ENCODE measurements at places on chromosomes 12 and 14.

GRCh38 chr12:57230381-57231155 lies 1.1 kb downstream of the SHMT2 start:
- peak; percentile 19 for DNase-seq

- no peak for DNase-seq
Observed at GRCh38 chr12:49667325-49668090, 39.7 kb downstream of the FMNL3 start.

DNA sequence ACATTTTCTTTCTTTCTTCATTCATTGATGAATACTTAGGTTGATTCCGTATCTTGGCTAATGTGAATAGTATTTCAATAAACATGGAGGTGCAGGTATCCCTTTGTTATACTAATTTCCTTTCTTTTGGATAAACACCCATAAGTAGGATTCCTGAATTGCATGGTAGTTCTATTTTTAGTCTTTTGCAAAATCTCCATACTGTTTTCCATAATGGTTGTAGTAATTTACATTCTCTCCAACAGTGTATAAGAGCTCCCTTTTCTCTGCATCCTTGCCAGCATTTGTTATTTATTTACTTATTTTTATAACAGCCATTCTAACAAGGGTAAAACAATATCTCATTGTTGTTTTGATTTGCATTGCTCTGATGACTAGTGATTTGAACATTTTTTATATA lies 36.6 kb downstream of the PIK3C2G start:
- DNase-seq, result no peak

GRCh38 chr14:31337331-31337730 lies 83.0 kb downstream of the HEATR5A start:
- no peak for DNase-seq

- peak; percentile 43 for DNase-seq
Observed at GRCh38 chr12:121532503-121533393, 48.1 kb downstream of the KDM2B start.

DNA sequence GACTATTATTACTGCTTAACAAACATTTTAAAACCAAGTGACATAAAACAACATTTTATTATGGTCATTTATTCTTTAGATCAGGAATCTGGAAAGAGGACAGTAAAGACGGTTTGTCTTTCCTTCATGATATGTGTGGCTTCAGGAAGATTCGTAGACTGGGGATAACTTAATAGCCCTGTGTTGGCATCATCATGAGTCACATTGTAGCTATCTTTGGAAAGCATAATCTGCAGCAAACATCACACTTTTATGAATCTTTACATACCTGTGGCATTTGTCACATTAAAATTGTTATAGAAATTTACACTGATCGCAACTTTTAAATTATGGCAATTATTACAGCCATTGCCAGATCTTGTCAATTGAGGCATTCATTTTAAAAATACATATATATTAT lies 397.1 kb downstream of the NOVA1 start:
- no peak for DNase-seq

GRCh38 chr12:124479680-124480468 lies 87.5 kb downstream of the NCOR2 start:
- no peak for DNase-seq

DNA sequence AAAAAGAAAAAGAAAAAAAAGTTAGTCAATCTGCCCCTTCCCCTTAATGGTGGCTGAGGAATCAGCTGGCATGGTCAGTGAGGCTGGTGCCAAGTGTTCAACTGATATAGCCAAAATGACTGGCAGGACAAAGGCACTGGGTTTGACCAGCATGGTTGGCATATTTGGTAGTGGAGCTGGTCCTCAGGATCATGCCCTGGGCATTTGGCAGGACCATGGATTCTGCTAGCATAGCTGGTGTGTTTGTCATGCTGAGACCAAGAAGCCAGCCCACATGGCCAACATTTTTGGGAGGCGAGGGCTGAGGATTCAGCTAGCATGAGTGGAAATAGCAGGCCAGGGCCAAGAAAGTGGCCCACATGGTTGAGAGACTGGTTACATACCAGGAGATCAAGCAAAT lies 136.5 kb downstream of the FBXL14 start:
- no peak for DNase-seq

GRCh38 chr12:61797266-61797665 lies 462.9 kb upstream of the USP15 start:
- no peak for DNase-seq

- no peak for DNase-seq
Observed at GRCh38 chr12:75177997-75178396, 31.6 kb downstream of the KCNC2 start.

DNA sequence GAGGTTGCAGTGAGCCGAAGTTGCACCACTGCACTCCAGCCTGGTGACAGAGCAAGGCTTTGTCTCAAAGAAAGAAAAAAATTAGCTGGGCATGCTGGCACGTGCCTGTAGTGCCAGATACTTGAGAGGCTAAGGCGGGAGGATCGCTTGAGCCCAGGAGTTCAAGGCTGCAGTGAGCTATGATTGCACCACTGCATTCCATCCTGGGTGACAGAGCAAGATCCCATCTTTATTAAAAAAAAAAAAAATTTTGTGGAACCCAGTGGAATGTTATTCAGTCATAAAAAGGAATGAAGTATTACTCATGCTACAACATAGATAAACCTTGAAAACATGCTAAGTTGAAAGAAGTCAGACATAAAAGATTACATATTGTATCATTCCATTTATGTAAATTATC lies 8.3 kb upstream of the ERBB3 start:
- DNase-seq, result no peak

DNA sequence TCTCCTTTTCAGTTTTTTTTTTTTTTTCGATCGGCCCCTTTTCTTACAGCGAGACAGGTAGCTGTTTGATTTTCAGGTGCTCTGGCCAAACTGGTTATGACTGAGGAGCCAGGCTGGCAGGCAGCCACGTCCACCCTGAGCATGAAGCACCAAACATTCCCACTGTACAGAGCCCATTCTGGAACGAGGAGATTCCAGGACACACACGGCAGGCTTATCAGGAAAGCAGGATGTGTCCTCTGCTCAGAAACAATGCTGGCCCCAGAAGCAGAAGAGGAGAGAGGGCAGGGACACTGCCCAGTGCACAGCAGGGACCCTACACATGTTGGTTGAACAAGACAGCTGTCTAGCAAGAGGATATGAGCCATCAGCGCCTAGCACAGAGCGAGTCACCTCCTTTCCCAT lies 3.7 kb upstream of the KRT2 start:
- DNase-seq, result no peak

Measured in muscle of back (tissue), 13 donors.